ENCODE measurements at places on chromosomes 11 and 22.

DNA sequence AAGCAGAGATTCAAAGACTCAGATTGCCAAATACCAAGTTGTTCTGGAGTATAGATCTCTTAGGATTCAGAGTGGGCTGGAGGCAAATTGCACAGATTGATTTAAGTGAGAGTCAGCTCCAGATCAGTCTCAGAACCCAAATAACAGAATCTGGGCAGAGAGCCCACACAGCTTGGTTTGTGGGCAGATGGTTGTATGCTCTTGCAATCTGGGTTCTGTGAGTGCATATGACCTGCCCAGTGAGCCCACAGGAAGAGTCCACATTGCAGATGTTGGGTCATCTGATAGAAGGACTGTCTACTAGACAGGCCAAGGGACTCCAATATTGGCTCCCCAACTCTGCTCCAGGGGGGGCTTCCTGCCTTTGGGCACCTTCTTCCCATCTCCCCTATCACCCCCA, 65.9 kb downstream of the ADAMTS15 start:
- DNase-seq: no peak

DNA sequence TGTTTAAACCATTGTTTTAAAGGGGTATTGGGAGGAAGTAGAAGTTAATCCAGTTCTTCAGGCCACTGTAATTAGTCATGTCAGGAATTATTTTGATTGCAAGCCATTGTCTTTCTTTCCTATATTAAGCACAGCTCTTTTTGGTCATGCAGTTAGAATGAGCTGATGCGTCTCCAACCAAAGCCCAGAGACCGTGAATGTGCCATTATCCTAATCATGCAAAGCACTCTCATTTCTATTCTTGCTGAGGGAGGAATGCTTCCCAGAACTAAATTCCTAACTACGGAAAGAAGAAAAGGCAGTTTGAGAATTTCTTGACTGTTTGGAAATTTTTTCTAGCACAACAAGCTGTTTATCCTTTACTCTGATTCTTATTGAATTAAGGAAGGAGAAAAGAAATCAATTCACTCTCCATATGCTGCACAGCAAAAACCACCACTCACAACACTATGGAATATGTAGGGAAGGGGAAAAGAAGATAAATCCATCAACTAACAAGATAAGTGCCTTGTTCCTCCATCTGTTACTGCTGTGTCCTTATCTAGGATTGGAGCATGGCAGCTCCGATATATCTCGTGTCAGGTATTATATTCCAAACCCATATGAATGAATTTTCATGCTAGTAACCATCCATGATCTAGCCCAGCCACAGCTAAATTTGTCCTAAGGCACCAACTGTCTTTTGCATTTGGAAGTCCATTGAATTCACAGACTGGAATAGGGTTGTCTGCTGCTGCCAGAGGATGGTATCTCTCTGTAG, 70.8 kb downstream of the NTM start:
- no peak for DNase-seq

DNA sequence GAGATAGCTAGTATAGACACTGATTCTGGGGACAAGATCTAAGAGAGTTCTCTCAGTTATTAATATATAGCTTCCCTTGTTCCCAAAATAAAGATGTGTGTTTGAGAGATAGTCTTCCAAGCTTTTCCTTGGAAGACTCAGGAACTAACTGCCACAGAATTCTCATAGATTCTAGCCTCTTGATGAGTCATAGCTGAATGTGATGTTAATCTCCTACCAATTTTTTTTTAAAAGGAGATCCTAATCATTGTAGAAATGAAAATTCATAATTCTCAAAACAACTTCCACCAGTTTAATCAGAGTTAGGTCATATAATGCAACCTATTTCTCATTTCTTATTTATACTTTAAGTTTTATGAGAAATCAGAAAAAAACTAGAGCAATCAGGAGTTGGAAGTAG, 148.8 kb downstream of the JRKL start:
- DNase-seq: no peak

DNA sequence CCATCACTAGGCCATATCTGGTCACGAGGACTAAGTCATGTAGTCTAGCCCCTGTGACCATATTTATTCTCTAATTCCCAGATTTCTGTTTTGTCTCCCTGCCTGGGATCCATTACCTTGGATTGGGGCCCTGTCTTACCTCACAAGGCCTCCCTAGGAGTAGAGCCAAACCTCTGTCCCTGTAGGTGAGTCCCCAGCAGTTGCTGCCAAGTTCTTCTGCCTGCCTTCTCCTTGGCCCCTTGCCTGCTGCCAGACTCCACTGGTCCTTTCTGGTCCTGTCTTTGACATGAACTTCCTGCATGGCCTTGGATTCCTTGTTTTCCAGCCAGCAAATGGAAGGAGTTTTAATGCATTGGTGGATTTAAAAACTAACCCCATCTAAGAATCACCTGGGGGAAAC, 35.6 kb upstream of the CADM1 start:
- no peak for DNase-seq

DNA sequence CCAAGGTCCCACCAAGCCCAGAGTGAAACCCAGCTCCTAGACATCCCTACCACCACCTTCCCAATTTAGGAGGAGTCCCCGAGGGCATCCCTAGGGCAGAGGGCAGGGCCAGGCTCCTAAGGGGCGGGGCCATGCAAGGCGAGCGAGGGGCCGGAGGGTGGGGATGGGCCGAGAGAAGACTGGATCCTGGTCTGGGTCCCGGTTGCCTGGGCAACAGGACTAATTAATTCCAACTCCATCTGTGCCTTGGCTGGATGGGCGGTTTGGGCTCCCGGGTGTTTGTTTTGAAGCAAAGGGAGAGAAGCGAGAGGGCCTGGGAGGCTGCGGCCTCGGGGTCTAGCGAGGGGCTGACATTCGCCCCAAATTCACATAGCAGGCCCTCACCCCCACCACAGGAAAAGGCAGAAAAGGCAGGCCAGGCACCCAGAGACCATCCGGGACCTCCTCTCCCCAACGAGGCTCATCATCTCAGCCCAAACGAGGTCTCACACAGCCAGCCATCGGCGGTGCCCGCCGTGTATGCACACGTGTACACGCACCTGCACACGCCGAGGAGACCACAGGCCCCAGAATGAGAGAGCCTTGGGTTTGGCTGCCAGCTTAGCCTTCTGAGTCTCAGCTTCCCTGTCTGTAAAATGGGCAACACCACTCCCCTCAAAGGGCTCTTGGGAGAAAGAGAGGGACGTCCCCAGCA, 23.9 kb downstream of the ELFN2 start:
- no peak for DNase-seq

DNA sequence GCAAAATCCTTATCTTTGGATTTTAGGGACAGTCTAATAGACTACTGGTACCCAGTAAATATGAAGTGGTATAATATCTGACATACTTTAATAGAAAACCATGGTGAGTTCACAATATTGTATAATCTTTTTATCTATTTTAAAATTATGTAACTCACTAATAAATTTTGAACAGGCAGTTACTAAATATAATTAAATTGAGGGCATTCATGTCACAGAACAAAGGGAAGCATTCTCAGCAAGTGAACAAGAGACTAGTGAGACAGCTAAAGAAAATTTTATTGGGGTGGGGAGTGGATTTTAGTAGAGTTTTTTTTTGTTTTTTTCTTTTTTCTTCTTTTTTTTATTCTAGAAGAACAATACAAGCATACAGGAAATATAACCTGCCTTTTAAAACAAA, 55.0 kb downstream of the DNAJC24 start:
- no peak for DNase-seq

DNA sequence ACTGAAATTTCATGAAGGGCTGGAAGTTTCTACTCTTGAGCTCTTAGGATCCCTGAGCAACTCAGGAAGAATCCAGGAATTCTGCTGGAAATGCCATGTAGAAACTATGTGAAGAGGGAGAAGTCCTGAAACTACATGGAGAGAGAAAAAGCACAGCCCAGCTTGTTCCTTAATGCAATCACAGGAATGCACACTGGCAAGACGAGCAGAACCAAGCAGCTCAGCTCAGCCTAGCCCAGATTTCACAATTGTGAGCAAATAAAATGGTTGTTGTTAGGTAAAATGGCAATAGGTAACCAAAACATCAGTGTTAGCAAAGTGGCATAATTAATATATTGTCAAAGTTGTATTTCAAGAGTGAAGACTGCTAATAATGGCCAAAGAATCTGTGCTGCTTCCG, 28.1 kb downstream of the ZNF214 start:
- DNase-seq: no peak

DNA sequence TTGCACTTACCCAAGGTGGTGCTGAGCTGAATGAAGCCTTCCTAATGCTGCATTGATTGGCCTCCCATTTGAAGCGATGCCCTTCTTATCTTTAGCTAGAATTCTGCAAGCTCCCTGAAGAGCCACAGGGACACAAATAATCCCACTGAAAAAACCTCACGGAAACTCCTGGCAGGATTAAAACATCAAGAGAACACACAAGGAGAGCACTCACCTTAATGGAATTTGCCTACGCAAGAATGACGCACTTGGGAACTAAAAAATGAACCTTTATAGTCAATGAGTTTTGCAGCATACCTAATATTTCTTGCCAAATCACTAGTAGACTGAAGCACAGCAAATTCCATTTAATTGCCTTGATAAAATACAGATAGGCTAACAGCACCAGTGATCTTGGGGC, 232.8 kb upstream of the UBASH3B start:
- no peak for DNase-seq

- DNase-seq: peak; percentile 27
Measured at GRCh38 chr22:30023099-30023660, 57.1 kb upstream of the HORMAD2 start.

DNA sequence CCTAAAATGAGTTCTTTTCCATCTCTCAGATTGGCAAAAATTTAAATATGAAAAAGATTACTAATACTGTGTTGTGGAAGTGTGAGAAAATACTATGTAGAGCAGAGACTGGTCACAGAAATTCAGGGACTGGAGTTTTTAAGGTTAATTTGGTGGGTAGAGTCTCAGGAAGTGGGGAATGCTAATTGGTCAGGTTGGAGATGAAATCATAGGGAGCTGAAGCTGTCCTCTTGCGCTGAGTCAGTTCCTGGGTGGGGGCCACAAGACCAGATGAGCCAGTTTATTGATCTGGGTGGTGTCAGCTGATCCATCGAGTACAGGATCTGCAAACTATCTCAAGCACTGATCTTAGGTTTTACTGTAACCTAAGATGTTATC, 29.4 kb upstream of the TMEM86A start:
- DNase-seq: peak; percentile 51

DNA sequence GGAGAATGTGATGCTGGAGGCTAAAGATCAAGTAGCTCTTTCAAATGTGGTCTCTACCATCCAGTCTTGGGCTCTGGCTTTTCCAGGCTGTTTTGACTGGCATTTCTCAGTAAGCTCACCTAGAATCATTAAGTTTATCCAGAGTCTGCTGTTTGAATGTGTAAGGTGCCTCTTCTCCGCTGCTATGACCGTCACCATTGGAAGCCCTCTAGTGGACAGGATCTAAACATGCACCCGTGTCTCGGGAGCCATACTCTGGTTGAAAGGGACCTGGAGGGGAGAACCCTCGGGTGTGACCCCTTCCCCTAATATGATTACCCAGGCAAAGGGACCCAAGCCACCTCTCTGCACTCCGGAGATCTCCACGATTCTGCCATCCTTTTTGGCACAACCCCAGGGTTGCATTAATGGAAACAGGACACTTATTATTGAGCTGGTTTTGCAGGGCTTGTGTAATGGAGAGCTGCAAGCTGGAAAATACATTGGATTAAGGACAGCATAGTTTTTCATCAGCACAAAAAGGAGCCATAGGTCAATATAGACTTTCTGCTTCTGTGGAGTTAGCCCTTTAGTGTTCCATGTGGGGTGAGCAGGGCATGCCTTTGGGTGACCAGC, 191.0 kb upstream of the LARGE1 start:
- peak; percentile 16 for DNase-seq

DNA sequence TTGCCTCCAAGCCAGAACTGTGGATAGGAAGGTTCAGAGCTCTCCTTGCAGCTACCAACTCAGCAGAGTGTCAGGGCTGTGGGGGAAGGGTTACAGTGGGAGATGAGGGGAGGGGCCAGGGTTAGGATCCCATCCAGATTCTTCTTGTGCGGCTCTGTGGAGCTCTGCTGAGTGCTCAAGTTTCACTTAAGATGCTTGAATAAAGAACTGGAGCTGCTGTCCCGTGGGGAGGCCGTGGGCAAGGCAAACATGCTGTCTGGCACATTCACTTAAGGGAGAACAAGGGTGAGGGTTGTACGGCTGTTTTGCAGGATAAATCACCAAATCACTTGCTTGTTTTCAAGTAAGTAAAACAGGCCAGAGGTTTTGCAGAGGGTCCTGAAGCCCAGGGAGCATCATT, 197.1 kb downstream of the FAM76B start:
- DNase-seq: no peak

GRCh38 chr11:44966694-44967093, 16.0 kb upstream of the TP53I11 start:
- no peak for DNase-seq

DNA sequence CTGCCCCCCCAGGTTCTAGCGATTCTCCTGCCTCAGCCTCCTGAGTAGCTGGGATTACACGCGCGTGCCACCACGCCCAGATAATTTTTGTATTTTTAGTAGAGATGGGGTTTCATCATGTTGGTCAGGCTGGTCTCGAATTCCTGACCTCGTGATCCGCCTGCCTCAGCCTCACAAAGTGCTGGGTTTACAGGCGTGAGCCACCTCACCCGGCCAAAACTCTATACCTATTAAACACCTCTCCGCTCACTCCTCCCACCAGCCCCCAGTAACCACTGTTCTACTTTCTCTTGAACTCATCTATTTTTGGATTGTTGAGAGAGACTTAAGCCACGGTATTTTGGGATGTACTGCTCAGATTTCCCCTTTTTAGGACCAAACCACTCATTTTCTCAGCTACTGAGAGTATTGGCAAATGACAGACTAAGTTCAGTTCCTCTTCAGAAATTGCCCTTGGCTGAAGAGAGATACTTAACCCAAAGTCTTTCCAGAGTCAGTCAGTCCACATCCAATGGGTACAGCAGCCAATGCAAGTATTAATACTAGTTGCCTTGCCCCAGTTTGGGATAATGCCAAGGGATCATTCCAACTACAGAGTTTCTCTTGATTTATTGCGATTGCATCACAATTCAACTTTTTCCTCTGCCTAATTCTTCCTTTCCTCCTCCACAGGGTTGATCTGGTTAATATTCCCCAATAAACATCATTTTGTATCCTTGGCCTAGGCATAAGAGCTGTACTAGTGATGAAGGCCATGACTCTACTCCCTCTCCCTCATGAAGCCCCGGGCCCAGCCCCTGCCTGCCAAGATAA, 36.8 kb upstream of the CSTF3 start:
- no peak for DNase-seq

- DNase-seq: no peak
Measured at GRCh38 chr11:127362754-127363308, 362.3 kb upstream of the KIRREL3 start.

DNA sequence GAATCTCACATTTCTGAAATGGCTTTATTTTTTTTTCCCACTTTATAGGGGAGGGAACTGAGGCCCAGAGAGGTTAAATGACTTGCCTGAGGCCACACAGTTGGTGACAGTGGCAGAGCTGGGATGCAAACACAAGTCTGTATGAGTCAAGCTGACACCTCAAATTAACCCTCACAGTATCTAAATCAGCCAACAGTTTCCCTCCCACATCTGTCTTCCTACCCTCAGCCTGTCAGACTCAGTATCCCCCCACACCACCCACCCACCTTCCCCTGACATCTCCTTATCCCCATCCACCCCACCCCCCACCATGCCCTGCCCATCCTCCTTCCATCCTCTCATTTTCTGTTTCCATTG, 95.2 kb downstream of the TP53I11 start:
- DNase-seq: peak; percentile 63
